NCI-H1092 treated with DMSO at 0.1 percent for 48 hours (cell line): ENCODE measurements at places on chromosomes 2 and 18.
A peak's percentile ranks its signal among the peaks of the same experiment; 100 is the strongest.

DNA sequence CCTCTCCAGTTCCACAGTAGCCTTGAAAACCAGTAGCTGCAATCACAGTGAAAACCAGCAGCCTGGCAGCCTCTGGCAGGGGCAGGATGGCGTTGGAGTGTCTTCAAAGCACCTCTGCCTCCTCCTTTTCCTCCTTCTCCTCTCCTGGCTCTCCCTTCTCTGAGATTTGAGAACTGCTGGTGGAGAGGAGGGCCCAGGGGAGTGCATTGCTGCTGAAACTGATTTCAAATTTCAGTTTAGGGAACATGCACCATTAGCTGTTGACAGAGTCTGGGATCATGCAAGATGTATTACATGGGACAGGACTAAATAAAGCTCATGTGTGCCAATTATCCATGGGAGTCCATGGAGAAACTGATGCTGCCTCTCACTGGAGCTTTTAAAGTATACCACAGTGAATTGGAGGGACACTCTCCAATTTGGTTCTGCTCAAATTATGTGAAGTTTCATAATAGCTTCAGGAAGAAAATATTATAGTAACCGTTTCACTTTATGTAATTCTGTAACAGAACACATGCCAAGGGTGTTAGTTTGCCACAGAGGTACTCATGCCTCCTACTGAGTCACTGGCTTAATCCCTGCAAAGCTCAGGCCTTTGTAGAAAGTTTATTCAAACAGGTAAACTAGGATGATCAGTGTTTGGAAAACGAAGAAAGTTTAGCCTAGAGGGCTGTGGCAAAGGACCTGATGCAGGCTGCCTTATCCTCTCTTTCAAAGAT, 146.1 kb downstream of the PRPF40A start:
- no peak for DNase-seq

DNA sequence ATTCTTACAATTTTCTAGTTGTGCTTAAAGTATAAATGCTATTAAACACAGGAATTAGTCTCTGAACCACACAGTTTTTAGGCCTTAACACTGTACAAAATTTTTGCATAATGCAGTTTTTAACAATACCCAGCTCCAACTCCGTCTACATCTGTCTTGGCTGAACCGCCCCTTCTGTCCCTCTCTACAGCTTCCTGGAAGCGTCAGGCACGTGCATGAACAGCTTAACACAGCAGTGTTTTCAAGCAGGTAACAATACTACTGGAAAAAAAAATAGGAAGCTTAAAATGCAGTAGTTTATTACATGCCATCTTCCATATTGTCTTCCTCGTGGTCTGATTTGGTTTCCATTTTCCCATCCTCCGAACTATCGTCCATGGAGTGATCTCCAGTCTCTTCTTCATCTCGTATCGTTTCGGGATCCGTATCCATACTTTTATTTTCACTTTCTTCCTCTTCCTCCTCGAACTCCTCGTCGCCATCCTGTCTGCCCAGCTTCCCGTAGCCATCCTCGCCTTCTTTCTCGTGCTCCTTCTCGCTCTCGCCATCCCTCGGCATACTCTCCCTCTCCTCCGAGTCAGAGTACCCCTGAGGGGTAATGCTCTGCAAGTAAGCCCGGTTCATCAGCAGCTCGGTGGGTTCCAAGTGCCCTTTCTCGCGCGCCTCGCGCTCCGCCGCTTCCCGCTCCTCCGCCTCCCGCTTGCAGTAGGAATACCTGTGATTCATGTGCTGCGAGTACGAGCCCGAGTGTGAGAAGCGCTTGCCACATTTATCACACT, 130.6 kb downstream of the ZEB2 start:
- no peak for DNase-seq

DNA sequence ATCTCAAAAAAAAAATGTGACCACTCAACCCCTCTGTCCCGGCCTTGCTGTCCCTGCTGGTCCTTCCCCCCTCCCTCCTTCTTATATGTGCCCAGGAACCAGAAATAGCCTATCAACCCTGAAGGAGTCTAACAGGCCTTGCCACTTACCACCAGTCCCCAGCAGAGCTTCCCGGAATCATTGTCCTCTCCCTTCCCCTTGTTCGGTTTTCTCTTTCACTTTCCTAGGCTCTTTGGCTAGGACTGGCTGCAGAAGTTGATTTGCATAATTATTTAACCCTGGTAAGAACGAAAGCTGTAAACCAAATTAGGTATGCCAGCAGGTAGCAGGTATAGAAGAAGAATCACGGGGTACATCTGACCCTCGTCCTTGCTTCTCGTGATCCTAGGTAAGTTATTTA, 72.6 kb upstream of the ZNF532 start:
- no peak for DNase-seq

- no peak for DNase-seq
Measured at GRCh38 chr2:158546412-158547144, 89.8 kb downstream of the PKP4 start.

DNA sequence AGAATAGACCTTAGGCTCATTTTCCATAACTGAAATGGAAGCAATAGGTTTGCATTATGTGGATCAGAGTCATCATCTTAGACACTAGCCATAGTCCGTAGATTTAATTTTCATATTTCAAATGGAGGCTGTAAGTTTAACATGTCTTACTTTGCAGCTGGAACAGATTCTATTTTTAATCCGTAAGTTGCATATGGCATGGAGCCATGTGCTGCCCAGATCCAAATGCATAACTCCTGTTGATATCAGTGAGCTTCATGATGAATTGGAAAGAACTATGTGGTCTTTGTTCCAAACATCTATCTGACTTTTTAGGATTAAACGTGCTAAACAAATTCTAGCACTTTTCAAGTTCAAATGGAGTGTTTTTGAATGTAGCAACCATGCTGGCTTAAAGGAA, 43.4 kb downstream of the MEIS1 start:
- DNase-seq = no peak

- DNase-seq = no peak
Measured at GRCh38 chr2:205800224-205800623, 117.9 kb downstream of the NRP2 start.

GRCh38 chr2:71609441-71609840, 156.1 kb downstream of the DYSF start:
- DNase-seq = no peak

DNA sequence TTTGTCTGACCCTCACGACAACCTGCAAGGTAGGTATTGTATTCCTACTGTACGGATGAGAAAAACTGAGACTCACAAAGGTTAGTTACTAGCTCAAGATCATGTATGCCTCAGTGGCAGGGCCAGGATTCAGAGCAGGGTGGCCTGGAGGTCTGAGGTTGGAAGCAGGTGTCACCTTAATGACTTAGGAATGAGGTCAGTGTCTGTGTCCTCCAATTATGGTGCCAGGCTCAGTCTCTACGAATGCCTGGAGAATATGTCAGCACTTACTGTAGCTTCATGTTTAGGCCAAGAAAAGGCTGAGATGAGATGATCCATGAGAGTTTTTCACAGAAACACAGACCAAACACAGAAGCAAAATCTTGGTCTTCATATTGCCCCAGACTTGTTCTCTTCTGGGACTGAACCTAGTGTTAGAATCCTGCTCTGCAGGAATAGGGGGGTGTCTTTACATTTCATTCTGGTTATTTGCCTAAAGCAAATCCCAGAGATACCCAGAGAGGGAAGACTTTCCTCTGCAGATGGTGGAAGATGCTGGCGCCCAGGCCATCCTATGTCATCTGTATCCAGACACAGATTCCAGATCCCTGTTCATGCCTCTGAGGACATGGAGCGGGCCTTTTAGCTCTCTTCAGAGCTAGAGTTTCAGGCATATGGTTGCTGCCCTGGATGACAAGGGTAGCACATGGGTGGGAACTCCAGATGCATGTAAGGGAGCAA, 16.3 kb upstream of the RAB10 start:
- no peak for DNase-seq

GRCh38 chr2:179252423-179252822, 12.2 kb downstream of the SESTD1 start:
- no peak for DNase-seq

DNA sequence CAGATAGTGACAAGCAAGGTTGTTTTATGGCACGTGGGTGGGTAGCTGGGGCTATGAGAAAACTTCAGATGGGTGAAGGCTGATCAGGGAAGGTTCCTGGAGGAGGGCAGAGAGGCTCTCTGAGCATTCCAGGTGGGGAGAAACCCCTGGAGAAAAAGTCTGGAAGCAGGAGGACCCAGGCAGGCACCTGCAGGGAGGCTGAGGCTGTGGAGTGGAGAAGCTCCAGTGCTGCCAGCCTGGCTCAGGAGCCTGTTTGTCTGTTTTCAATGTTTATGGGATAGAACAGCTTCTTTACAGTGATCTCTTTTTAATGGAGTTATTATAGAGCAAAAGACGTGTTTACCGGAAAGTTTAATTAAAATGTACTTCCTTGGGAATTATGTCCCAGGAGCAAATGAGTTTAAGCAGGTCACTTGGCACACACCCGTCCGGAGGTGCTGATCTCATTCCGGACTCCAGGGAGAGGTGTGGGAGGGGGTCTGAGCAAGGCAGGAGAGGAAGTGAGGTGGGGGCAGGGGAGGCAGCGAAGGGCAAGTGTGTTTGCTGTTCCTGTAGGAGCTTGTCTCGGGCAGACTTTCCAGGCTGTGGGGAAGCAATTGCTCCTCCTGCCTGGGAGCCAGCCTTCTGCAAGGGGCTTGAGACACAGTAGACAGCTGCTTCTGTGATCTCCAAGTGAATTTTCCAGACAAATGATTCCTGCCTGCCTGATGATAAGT, 239.5 kb downstream of the MYCN start:
- no peak for DNase-seq

- DNase-seq = no peak
Measured at GRCh38 chr2:126115975-126116374, 540.0 kb upstream of the GYPC start.

GRCh38 chr18:79917169-79917852, 34.1 kb downstream of the SLC66A2 start:
- no peak for DNase-seq

DNA sequence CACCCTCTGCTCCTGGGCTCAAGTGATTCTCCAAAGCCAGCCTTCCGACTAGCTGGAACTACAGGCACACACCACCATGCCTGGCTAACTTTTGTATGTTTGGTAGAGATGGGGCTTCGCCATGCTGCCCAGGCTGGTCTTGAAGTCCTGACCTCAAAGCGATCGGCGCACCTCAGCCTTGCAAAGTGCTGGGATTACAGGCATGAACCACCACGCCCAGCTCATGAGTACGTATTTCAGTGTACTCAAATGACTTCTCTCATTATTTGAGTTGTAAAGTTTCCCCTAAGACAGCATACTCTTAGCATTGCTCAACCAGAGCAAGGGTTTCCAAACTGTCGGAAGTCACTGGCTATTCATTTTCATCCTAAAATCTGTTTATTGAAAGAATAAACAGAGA, 40.3 kb downstream of the IMPA2 start:
- no peak for DNase-seq

DNA sequence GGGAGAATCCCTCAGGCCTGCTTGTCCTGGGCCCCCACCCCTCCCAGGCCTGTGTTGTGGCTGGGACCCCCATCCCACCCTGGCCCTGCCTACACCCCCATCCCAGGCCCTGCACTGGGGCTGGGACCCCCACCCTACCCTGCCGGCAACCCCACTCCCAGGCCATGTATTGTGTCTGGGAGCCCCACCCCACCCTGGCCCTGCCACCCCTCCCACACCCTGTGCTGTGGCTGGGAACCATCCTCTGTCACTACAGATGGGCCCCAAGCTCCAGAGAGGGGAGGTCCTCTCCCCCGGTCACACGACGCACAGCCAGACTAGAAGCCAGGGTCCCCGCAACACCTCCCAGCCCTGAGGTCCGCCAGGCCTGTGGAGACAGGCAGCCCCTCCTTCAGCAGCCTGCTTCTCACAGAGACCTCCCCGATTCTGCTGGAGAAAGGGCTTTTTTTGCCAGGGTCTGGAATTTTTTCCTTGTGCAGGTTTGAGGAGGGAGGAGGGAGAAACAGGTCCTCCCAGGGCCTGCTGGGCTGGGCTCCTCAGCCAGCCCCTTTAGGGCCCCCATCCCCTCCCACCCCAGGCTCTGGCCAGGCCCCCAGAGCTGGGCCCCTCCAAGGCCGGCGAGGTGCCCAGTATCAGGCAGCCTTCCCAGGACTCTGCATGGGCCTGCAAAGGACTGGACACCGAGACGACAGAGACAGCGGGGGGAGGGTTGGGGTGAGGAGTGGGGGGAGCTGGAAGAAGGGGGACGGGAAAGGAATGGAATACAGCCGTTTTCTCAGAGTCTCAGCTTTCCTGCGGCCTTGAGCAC, 28.0 kb downstream of the KIF1A start:
- no peak for DNase-seq

GRCh38 chr2:191724015-191724414, 46.1 kb downstream of the NABP1 start:
- DNase-seq = peak; percentile 4

GRCh38 chr2:219182331-219183150, 4.5 kb downstream of the RETREG2 start:
- DNase-seq = no peak

- DNase-seq = peak; percentile 71
Measured at GRCh38 chr2:216700781-216701180, 5.4 kb upstream of the IGFBP5 start.

GRCh38 chr2:220147161-220148038, 520.0 kb downstream of the SLC4A3 start:
- no peak for DNase-seq

- DNase-seq = no peak
Measured at GRCh38 chr2:78887446-78887845, 138.1 kb upstream of the REG3G start.

DNA sequence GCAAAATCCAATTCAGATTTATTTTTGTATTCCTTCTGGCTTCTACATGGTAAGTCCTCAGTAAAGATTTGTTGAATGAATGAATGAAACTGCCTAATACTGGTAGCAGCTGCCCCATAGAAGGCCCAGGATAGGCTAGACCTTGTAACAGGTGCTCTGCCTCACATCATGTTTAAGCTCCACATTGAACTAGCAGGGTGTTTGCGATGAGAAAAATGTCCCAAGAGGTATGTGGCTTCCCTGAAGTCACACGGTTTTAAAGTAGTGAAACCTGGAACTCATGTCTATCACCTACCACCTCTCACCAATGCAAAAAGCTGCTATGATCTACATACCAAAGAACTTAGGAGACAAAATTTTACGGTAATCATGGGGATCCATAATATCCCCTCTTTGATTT, 765 bp upstream of the LHCGR start:
- no peak for DNase-seq

- DNase-seq = no peak
Measured at GRCh38 chr2:12317814-12318426, 398.8 kb upstream of the TRIB2 start.

- DNase-seq = no peak
Measured at GRCh38 chr18:35753306-35753910, 171.9 kb downstream of the GALNT1 start.

DNA sequence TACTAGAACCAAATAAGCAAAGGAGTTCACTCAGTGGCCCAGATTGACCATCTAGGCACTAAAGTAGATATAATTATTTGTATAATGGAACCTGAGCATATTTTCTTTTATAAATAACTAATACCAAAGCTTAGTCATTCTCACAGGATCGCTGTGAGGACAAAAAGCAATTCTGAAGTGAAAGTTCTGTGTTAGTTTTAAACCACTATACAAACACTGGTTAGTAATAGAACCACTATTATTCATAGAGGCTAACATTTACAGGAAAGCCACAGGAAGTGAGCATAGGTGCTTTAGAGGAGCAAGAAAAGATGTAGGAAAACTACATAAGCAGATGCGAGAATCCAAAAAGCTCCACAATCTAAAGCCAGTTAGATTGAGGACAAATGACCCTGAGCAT, 364.7 kb downstream of the XIRP2 start:
- DNase-seq = no peak
